ENCODE measurements at places on chromosomes 3 and 15.

GRCh38 chr15:40930430-40931299, 1.5 kb downstream of the DLL4 start:
- DNase-seq = peak; percentile 71

GRCh38 chr15:86915811-86916331, 836.2 kb downstream of the AGBL1 start:
- DNase-seq = no peak

DNA sequence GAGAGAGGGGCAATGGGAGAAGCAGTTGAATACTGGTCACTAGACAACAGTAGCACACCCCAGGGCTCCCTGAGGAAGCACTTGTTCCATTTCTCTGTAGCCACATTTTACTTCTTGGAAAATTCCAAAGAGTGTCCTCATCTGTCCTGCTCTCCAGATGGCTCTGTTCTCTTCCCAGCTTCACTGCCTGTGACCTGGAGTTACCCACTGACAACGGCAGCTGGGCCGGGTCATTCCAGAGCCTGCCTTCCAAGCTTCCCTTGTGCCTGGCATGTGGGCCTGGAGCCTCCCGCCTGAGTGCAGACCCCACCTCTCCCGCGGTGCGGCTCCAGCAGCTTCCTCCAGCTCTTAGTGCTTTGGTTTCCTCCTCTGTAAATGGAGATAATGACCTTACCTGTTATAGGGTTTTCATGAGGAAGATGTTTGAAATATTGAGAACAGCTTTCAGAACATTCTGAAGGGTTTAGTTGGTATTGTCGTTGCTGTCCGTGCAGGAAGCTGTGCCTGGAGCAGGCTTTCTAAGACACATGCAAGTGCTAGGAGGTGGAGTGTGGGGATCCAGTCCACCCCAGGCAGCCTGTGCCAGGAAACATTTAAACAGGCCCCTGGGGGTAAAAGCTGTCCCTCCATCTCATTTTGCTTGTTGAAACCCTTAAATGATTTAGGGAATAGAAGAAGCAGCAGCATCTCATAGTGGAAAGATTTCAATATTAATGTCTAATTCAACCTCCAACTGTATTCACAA, 24.8 kb downstream of the EFCC1 start:
- DNase-seq = no peak

GRCh38 chr15:65914981-65915925, 46.0 kb downstream of the RAB11A start:
- no peak for DNase-seq

DNA sequence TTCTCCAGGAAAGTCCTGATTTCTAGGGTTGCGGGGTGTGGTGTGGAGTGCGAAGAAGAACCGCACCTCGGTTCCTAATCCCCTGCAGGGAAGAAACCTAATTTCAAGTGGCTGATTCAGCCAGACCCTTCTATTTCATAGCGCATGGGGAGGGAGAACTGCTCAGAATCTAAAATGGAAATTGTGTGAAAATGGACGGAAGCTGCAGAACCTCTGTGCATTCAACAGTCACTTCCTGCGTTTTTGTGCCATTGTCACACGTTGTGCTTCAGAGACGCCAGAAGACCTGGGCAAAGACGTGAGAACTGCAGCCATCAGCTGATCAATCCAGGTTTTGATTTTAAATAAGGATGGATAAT, 1.2 kb downstream of the SIDT1 start:
- DNase-seq = peak; percentile 51

DNA sequence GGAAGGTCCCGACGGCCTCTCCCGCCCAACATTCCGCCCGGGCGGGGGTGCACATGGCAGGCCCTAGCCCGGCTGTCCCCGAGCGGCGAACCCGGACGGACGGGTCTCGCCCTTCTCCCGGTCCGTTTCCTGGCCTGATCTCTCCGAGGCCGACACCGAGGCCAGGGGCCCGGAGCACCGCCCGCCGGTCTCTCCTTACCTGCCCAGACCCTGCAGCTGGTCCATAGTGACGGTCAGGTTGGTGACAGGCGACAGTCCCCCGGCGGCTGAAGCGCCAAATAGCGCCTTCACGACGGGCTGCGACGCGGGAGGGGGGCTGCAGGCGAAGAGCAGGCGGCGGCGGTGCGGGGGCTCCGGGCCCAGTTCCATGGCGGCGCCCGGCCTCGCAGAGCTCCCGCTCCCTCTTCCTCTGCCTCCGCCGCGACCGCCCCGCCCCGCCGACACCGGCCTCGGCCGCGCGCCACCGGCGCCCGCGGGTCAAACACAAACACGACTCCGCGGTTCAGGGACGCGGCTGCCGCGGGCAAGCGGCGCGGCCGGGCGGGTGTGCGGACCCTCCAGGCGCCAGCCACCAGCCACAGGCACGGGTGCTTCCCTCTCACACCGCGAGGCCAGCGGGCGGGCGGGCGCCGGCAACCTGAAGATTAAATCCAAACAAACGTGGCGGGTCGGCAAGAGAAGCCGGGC, 495 bp downstream of the CDC25A start:
- peak; percentile 61 for DNase-seq

- DNase-seq = no peak
Measured at GRCh38 chr3:126961791-126962461, 21.0 kb upstream of the PLXNA1 start.

GRCh38 chr3:143001034-143001368, 369 bp upstream of the U2SURP start:
- no peak for DNase-seq

DNA sequence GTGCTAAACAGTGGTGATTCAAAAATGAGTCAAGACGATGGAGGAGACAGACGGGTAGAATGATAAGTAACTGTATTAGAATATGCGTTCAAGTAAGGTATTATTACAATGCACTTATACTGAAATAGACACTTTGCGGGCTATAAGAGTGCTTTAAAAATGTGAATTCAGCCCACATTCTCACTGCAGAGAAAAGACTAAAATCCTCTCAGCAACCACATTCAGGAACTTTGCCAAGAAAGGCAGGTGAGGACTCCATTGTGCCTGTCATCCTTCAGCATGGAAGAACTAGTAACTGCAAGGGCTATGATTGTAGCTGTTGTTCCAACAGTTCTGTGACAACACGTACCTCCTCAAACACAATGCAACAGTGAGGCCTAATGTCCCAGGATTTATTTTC, 272.0 kb downstream of the RORA start:
- no peak for DNase-seq

- no peak for DNase-seq
Measured at GRCh38 chr15:61415617-61416120, 186.6 kb upstream of the RORA start.

GRCh38 chr3:16067837-16068471, 106.5 kb upstream of the GALNT15 start:
- no peak for DNase-seq

DNA sequence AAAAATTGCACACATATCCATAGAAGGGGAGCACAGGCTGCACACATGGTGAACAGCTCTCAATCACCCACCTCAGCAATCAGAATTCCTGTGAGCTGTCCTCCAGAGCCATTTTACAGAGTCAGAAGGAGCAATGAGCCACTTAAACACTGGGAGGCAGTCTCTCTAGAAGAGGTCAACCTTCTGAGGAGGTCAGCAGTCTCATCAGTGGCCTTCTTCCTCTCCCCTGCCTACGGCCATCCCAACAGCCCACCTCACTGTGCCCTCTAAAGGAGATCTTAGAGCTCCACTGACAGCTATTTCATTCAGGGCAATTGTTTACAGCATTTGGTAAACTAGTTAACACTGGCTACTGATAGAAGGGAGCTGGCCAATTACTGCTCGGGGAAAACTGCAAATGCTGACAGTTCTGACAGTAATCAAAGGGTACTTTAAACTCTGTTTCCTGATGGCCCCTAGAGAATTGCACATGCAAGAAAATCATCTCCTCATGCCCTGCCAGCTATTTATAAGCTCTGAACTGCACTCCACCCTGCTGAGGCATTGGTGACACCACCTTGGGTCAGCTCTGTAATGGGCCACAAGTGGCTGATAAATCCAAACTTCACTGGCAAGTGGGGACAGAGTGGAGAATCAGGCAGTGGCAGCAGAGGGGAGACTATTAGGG, 42.1 kb upstream of the TSPAN3 start:
- no peak for DNase-seq

All from stimulated activated CD4-positive, alpha-beta T cell treated with anti-CD3 and anti-CD28 coated beads, Interleukin-15, amount 100 ng/mL, for 24 hours (primary cell).